Thoracic aorta (tissue), 2 donors: ENCODE measurements at places on chromosomes 2 and 18. TPM values are rescaled to one million over a fixed set of nuclear protein-coding genes. Genes with fewer than 3 reads are reported as not detected.
A peak's percentile ranks its signal among the peaks of the same experiment; 100 is the strongest.

The GALNT3 gene
- 3.5 TPM for total RNA-seq

The FHOD3 gene
- 24.9 TPM for total RNA-seq

The BMP10 gene
- total RNA-seq = not detected

The ATP6V1B1 gene
- 1.4 TPM for total RNA-seq

The RPE gene
- total RNA-seq = 84.9 TPM

The ACMSD gene
- not detected for total RNA-seq

The RND3 gene
- total RNA-seq = 27.9 TPM

The ANKRD62 gene
- total RNA-seq = not detected

The RAD51AP2 gene
- total RNA-seq = not detected

The COLEC11 gene
- total RNA-seq = 9.4 TPM

GRCh38 chr2:164831887-164832286, 9.7 kb downstream of the COBLL1 start:
- peaks cover 47% of the 10 kb centered on the region for H3K4me1 ChIP-seq
- no peaks in the 10 kb centered on the region for H3K36me3 ChIP-seq
- H3K27ac ChIP-seq = no peak overlapping the region
- H3K4me3 ChIP-seq = no peak overlapping the region
- no peaks in the 10 kb centered on the region for H3K27me3 ChIP-seq
- no peak for DNase-seq

GRCh38 chr2:70664525-70664924, 103.5 kb downstream of the ADD2 start:
- no peak for DNase-seq
- no peak overlapping the region for H3K27ac ChIP-seq
- no peaks in the 10 kb centered on the region for H3K27me3 ChIP-seq
- no peaks in the 10 kb centered on the region for H3K36me3 ChIP-seq
- no peak overlapping the region for H3K4me3 ChIP-seq

GRCh38 chr2:73212098-73212447, 2.0 kb upstream of the SMYD5 start:
- no peak overlapping the region for H3K4me3 ChIP-seq
- no peaks in the 10 kb centered on the region for H3K27me3 ChIP-seq
- H3K36me3 ChIP-seq = no peaks in the 10 kb centered on the region
- DNase-seq = no peak

GRCh38 chr2:28649481-28650265, 102.0 kb upstream of the PPP1CB start:
- no peak overlapping the region for H3K4me3 ChIP-seq
- H3K4me1 ChIP-seq = peaks cover 66% of the 10 kb centered on the region

DNA sequence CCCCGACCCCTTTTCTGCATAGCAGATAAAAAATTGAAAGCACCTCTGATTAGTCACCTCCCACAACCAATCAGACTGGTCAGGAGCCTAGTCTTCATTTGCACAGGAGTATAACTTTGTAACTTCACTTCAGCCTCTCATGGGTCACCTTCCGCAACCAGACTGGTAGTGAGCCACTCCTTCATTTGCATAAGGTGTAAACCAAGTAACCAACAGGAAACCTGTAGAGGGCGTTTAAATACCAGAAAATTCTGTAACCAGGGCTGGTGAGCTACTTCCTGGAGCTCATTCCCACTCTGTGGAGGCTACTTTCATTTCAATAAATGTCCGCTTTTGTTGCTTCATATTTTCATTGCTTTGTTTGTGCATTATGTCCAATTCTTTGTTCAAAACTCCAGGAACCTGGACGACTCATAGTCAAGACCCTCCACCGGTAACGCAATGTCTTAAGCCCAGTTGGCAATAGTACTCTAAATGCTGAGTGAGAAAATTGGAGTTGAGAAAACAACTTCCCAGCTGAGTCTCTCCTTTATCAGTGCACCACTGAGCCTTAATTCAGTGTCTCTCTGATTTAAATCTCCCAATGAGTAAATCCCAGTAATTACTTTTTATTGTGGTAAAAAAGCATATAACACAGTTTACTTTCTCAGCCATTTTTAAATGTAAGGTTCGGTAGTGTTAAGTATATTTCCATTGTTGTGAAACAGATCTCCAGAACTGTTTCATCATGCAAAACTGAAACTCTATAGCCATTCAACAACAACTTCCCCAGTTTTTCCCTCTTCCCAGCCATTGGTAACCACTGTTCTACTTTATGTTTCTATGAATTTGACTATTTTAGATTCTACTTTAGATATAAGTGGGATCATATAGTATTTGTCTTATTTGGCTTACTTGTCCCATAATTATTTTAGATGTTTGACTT, 392.7 kb upstream of the SLC8A1 start:
- H3K27me3 ChIP-seq = no peaks in the 10 kb centered on the region
- DNase-seq = no peak
- no peaks in the 10 kb centered on the region for H3K36me3 ChIP-seq
- H3K27ac ChIP-seq = no peak overlapping the region
- H3K4me1 ChIP-seq = no peaks in the 10 kb centered on the region

- H3K27ac ChIP-seq = no peak overlapping the region
- no peaks in the 10 kb centered on the region for H3K4me1 ChIP-seq
- no peak for DNase-seq
- H3K27me3 ChIP-seq = no peaks in the 10 kb centered on the region
These were observed 149.0 kb downstream of the MSH2 start for GRCh38 chr2:47551800-47552525.

- peaks cover 42% of the 10 kb centered on the region for H3K4me1 ChIP-seq
- H3K4me3 ChIP-seq = peak within 1 kb of the TSS; percentile 97
- DNase-seq = peak; percentile 46
- H3K27me3 ChIP-seq = no peaks in the 10 kb centered on the region
- peak within 1 kb of the TSS; percentile 94 for H3K27ac ChIP-seq
- H3K36me3 ChIP-seq = no peaks in the 10 kb centered on the region
These were observed at the start of gene EFHD1 for GRCh38 chr2:232633413-232634205. Gene EFHD1, plus strand, starts transcription at chr2:232633604. Its CDS starts 101 bp downstream, at chr2:232633705.

DNA sequence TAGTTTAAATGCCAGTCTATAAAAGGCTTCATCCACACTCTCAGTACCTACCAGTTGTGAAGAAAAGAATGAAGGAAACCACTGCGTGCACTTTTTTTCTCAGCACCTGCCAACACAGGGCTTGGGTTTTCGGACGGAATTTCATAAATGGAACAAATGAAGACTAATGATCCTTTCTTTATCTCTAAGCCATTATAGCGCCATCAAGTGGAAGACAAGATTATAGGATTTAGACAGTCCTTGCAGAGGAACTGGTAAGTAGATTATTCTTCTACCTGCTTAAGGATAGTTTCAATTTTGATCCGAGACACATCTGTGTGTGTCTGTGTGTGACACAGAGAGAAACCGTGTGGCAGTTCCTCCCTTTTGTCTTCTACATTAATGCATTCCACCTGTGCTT, 245.6 kb downstream of the NRXN1 start:
- DNase-seq = no peak
- H3K27ac ChIP-seq = no peak overlapping the region
- H3K4me1 ChIP-seq = no peaks in the 10 kb centered on the region
- H3K4me3 ChIP-seq = no peak overlapping the region

- H3K4me1 ChIP-seq = no peaks in the 10 kb centered on the region
- H3K36me3 ChIP-seq = no peaks in the 10 kb centered on the region
- H3K27ac ChIP-seq = no peak overlapping the region
- no peak for DNase-seq
- no peaks in the 10 kb centered on the region for H3K27me3 ChIP-seq
These were observed 66.1 kb upstream of the CDCA7 start for GRCh38 chr2:173288561-173288960.

DNA sequence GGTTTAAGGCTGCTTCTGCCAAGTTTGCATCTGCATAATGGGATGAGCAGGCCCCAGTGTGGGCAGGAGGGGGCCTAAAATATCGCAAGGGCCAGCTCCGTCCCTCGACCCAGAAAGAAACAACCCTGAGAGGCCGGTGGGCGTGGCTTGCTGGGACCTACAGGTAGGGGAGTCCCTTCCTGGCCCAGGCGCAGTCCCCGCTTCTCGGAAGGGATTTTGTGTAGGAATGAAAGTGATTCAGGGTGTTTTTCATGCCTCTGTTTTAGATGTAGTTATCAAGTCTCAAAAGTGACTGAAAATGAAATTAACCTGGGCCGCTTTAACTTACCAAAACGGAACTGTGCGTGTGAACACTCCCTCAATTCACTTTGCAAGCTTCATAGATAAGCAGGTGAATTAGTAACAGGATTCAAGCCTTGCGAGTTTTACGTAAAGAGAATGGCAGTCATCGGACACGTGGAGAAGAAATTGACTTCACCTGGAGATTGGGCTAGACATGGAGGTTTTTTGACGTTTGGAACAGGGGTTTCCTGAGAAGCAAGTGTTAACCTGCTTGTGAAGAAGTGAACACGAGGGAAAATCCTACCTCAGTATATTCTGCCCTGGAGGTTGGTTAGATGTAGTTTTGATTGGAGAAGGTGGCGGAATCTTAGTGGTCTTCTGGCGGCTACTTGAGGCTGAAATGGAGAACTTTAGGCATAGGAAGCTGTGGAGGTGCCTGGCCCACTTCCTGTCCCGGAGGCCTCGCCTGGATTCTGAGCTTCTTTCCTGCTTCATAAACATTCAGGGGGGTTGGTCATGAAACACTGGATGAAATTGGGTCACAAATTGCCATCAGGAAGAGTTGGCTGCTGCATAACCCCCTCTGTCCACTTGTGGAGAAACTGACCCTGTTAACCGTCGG, 1.7 kb downstream of the NCK2 start:
- no peaks in the 10 kb centered on the region for H3K27me3 ChIP-seq
- no peaks in the 10 kb centered on the region for H3K36me3 ChIP-seq
- H3K4me3 ChIP-seq = peak overlapping the region; percentile 92
- no peak overlapping the region for H3K27ac ChIP-seq

DNA sequence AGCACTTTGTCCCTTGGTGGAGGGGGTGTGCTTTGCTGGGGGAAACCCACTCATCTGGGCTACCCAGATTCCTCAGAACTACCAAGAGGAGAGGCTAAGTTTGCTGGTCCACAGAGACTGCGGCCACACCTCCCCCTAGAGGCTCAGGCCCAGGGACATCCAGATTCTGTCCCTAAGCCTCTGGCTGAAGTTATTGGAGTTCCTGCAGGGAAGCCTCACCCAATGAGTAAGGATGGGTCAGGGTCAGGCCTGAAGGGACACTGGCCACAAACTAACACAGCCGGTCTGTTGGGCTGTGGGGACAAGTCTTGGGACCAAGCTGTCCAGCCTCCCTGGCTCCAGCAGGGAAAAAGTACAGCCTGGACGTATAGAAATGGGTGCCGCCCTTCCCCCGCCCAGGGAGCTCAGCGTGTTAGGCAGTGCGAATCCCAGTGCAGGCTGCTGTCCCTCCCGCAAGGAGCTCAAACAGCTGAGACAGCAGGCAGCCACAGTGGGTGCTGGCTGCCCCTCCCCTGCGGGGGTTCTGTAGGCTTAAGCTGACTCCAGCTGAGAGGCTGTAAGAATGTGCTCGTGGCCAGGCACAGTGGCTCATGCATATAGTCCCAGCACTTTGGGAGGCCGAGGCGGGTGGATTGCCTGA, 86.9 kb upstream of the ARL5A start:
- H3K4me3 ChIP-seq = no peak overlapping the region
- H3K36me3 ChIP-seq = no peaks in the 10 kb centered on the region
- peaks cover 2% of the 10 kb centered on the region for H3K4me1 ChIP-seq
- H3K27ac ChIP-seq = no peak overlapping the region
- DNase-seq = no peak

DNA sequence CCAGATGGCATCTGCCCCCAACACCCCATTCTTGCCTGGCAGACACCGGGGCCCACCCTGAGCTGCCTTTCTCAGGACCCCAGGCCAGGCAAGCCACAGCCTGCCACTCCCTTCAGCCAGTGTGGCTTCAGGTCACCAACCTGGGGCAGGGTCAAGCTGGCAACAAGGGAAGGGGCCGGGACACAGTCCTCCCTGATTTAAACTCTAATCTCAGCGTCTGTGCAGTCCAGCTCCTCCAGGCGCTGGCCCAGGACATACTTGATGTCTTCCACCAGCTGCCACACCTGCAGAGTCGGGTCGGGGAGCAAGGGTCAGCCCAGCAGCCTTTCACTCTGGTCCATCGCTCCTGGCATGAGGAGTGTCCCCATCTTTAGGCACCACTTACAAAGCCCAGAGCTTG, 29.0 kb upstream of the ALPP start:
- DNase-seq = no peak
- no peaks in the 10 kb centered on the region for H3K36me3 ChIP-seq
- H3K27me3 ChIP-seq = peaks cover 11% of the 10 kb centered on the region
- no peak overlapping the region for H3K27ac ChIP-seq
- no peak overlapping the region for H3K4me3 ChIP-seq
- no peaks in the 10 kb centered on the region for H3K4me1 ChIP-seq

- no peak for DNase-seq
- peaks cover 9% of the 10 kb centered on the region for H3K4me1 ChIP-seq
- H3K27ac ChIP-seq = no peak overlapping the region
- no peaks in the 10 kb centered on the region for H3K27me3 ChIP-seq
These were observed 134.1 kb upstream of the GLI2 start for GRCh38 chr2:120601566-120601965.

DNA sequence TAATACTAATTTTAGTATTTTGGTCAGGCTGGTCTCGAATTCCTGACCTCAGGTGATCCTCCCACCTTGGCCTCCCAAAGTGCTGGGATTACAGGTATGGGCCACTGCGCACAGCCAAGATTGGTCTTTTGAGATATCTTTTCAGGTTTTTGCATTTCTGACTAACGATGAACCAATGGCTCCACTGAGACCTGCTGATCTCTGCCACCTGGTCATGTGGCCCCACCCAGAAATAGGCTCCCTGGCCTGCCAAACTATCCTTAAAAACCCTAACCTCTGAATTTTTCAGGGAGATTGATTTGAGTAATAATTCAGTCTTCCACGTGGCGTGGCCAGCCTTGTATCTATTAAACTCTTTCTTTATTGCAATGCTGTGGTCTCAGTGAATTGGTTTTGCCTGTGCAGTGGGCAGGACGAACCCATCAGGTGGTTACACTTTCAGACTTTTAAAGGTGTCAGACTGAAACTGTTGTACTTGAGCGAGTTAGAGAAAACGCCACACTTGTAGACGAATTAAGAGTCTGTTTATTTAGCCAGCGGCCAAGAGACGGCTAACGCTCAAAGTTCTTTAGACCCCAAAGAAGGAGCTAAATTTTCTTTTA, 85.8 kb upstream of the MSH6 start:
- no peak overlapping the region for H3K27ac ChIP-seq
- H3K4me3 ChIP-seq = no peak overlapping the region
- H3K36me3 ChIP-seq = no peaks in the 10 kb centered on the region
- DNase-seq = no peak
- no peaks in the 10 kb centered on the region for H3K27me3 ChIP-seq
